Lung (tissue), 17 donors: ENCODE measurements at places on chromosomes 6 and 20. TPM values are rescaled to one million over a fixed set of nuclear protein-coding genes. Genes with fewer than 3 reads are reported as not detected.
A peak's percentile ranks its signal among the peaks of the same experiment; 100 is the strongest.

The AGPAT1 gene
- polyA plus RNA-seq: 48.9 TPM

The MRAP2 gene
- 0.59 TPM for polyA plus RNA-seq

The CDKN1A gene
- polyA plus RNA-seq: 52.2 TPM

GRCh38 chr6:105875974-105876640 is 210.0 kb upstream of the PRDM1 start:
- DNase-seq: no peak

- DNase-seq: no peak
These were observed 119.9 kb upstream of the MOCS1 start for GRCh38 chr6:40054186-40054585.

DNA sequence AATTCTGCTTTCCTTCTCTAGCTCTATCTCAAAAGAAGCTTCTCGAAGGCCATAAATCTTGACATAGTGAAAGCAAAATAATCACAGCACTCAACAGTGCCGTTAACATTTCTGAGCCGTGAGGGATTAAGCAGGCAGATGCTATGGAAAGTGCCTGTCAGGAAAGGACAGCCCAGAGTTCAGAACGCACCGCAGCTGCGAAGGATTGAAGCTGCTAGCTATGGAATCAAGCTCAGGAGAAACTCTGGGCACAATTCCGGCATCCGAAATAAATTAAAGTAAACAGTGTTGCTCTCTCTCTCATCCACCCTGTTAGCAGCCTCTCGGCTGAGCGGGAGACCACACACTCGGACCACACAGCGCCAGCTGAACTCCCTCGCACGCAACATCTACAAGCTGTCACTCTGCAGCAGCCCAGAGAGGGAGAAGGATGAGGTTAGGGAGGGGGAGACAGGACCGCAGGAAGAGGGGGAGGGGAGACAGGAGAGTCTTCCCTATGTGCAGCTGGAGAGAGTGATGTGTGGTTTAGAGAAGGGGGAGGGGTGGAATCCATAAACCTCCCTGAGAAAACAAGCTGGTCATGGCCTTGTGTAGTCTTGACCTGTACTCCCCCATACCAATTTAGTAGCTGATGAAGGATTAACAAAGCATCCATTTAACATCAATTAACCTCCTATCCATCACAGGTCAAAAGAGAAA is 9.0 kb downstream of the EXOC2 start:
- DNase-seq: peak; percentile 94

GRCh38 chr6:70363741-70364493 is 49.4 kb upstream of the FAM135A start:
- DNase-seq: no peak

DNA sequence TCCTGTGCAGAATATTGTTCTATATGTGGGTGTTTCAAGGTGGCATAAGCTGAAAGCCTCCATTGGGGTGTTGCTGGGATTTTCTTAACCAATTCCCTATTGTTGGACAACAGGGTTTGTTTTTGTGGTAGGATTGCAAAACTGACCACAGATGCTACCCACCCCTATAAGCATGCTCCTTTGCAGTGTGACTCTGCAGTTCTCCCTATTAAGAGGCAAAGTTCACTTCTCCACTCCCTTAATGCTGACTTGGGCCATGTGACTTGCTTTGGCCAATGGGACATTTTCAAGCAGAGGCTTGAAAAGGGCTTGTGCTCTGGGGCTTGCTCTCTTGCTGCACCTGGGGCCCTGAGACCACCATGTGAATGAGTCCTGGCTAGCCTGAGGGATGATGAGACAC is 8.5 kb upstream of the ANGPT4 start:
- no peak for DNase-seq

DNA sequence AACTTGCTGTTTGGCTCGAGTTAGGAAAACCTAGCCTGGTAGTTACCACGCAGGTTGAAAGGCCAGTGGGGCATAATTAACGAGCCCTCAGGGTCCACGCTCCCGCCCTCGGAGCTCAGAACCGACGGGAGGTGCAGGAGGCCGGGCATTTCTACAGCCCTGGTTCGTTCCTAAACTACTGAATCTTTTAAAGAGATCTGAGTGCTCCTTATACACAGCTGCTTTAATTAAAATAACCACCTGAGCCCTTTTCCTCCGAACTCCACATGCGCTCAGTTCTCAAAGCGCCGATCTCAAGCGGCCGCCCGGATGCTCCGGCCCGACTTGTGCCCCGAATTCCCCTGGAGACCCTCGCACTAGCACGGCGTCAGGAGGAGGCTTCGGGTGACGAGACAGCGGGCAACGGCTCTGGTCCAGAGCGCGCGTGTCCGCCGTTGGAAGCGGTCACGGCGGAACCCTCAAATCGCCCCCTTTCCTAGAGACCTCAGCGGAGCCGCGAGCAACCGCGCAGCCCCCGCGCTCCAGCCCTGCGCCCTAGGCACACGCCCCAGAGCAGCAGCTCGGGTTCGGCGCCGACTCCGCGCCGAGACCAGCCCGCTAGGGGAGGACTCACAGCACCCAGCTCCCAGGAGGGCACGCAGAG is 397 bp downstream of the WDR27 start:
- no peak for DNase-seq
